ENCODE measurements at places on chromosomes 16 and 17.

- peaks cover 30% of the 10 kb centered on the region for H3K4me1 ChIP-seq
- no peak overlapping the region for H3K27ac ChIP-seq
- H3K4me3 ChIP-seq = no peak overlapping the region
- DNase-seq = no peak
- H3K27me3 ChIP-seq = no peaks in the 10 kb centered on the region
These were observed 25.8 kb downstream of the CASKIN2 start for GRCh38 chr17:75489511-75489955.

DNA sequence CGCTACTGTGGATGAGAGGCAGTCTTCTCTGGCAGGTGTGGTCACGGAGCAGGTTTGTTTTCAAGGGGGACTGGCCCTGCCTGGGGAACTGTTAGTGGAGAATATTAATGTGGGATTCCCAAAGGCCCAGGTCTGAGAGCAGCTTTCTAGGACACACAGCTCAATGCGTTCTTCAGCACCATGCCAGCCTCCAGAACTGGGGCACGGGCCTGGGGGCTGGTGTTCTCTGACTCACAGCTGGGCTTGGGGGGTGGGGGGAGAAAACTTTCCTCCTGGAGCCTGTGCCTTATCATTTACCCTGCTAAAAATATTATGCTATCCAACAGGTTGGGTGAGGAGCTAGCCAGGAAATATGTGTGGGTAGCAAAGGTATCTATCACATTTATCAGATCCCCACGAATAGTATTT, 13.5 kb upstream of the LHX1 start:
- no peak overlapping the region for H3K4me3 ChIP-seq
- no peak overlapping the region for H3K27ac ChIP-seq
- H3K27me3 ChIP-seq = 0 out of 2 replicates have a peak, but pooled peaks cover 3% of the 10 kb centered on the region
- peaks cover 7% of the 10 kb centered on the region for H3K4me1 ChIP-seq
- DNase-seq = no peak

DNA sequence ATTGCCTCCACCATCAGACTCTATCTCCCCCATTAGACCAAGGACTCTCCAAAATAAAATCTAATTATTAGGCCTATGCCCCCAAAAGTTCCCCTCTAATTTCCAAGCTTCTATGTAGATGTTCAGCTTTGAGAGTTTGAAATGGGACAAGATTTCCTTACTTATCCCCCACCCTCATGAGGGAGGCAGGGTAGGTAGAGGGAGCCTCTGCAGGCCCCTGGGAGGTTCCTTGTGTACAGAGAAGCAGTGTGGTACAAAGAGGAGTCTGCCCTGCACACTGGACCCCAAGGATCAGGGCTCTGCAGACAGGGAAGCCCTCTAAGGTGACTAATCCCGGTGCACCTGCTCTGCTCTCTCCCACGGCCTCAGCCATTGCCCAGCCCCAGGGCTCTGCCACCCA, 2.5 kb downstream of the KRT17 start:
- H3K27ac ChIP-seq = no peak overlapping the region
- no peak for DNase-seq
- peaks cover 66% of the 10 kb centered on the region for H3K4me1 ChIP-seq
- peak overlapping the region; percentile 42 for H3K4me3 ChIP-seq
- H3K27me3 ChIP-seq = no peaks in the 10 kb centered on the region
- peaks cover 46% of the 10 kb centered on the region for H3K36me3 ChIP-seq

DNA sequence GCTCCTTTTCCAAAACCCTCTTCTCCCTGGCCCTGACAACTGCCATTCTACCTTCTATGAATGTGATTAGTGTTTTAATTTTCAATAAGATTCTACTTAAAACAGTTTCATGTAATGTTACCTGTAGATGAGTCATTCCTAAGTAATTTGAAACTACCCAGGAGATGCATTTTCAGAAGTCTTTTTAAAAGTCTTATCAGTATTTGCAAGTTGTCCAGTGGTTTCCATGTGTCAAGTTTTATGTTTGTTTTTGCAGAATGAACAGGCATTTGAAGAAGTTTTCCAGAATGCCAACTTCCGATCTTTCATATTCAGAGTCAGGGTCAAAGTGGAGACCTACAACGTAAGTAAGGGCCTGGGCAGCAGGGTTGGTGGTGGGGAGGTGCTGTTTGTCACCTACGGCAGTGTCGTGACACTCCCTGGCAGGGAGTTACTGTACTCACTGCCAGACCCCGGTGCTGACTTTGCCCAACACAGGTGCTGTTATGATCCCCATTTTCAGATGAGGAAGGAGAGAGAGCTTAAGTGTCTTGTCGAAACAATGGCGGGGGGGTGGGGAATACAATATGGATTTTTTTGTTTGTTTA, 65.0 kb downstream of the RPA1 start:
- H3K27me3 ChIP-seq = no peaks in the 10 kb centered on the region
- no peak overlapping the region for H3K4me3 ChIP-seq
- no peak overlapping the region for H3K27ac ChIP-seq
- peaks cover 74% of the 10 kb centered on the region for H3K36me3 ChIP-seq
- DNase-seq = no peak
- H3K4me1 ChIP-seq = no peaks in the 10 kb centered on the region

GRCh38 chr17:29929006-29929532, 959 bp downstream of the SSH2 start:
- H3K4me1 ChIP-seq = peaks cover 22% of the 10 kb centered on the region
- peak overlapping the region; percentile 66 for H3K4me3 ChIP-seq
- H3K27ac ChIP-seq = peak overlapping the region; percentile 65
- no peak for DNase-seq
- H3K36me3 ChIP-seq = peaks cover 17% of the 10 kb centered on the region
- H3K27me3 ChIP-seq = no peaks in the 10 kb centered on the region

DNA sequence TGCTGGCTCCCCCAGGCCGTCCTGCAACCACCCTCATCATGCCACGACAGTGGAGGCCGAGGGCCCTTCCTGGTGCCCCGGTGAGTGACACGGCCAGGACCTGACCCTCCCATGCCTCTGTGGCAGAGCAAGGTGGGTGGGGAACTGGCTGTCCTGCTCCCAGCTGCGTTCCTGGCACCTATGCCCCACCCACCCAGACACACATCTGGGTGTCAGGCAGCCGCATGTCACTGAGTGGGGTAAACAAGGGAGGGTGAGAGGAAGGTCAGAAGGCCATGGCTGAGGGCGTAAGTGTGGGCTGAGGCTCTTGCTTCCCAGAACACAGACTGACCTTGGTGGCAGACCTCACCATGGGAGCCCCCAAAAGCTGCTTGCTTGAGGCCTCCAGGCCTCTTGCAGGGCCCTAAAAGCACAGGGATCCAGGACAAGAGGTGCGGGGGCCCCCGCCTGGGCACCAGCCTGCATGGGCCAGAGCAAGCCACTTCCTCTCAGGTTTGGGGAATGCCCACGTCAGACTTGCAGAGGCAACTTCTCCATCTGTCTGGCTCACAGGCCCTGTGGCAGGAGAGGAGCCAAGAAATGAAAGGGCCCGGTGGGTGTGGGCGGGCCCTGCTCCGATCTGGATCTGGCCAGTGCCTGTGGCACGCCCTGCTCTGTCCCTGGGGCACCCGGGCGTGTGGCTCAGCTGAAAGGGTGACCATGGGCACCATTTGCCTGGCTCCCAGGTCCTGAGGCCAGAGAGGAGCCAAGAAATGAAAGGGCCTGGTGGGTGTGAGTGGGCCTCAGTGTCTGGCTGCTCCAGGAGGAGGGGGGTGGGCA, 3.9 kb upstream of the CCDC57 start:
- peak; percentile 86 for DNase-seq
- H3K27me3 ChIP-seq = no peaks in the 10 kb centered on the region

- H3K4me1 ChIP-seq = no peaks in the 10 kb centered on the region
- no peaks in the 10 kb centered on the region for H3K36me3 ChIP-seq
- DNase-seq = no peak
- peaks cover 57% of the 10 kb centered on the region for H3K27me3 ChIP-seq
- H3K4me3 ChIP-seq = no peak overlapping the region
- H3K27ac ChIP-seq = no peak overlapping the region
These were observed 91.0 kb upstream of the SDK2 start for GRCh38 chr17:73735245-73735644.
